NCI-H2227 treated with DMSO at 0.1 percent for 48 hours (cell line): ENCODE measurements at places on chromosomes 4 and X.
A peak's percentile ranks its signal among the peaks of the same experiment; 100 is the strongest.

GRCh38 chrX:28787206-28787605 lies 200.0 kb downstream of the IL1RAPL1 start:
- DNase-seq: no peak

DNA sequence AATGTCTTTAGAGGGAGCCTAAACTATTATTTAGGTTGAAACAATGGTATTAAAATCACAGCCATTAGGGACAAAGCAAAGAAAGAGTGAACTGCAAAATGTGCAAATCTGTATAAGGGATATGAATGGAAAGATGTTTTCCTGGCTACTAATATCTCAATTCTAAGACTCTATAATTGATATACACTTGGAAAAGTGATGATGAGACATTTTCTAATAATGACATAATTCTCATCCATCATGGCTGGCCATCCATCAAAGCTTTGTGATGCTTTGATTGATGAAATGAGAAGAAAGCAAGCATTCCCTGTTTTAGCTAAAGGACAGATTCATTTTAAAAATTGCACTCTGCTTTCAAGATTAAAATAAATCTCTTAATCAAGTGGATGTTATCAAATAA lies 965.5 kb upstream of the IGFBP7 start:
- DNase-seq: no peak

GRCh38 chr4:829291-829690 lies 3.4 kb upstream of the CPLX1 start:
- no peak for DNase-seq

DNA sequence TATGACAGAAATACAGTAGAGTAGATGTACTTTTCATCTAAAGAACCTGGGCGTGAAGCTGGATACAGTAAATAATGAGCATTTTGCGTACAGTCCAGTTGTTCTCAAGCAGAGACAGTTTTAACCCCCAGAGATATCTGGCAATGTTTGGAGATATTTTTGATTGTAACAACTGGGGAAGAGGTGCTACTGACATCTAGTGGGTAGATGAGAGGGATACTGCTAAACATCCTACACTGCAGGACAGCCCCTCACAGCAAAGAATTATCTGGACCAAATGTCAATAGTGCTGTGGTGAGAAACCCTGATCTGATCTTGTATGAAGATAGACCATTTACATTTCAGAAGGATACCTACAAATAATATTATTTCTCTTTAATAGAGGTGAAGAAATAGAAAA lies 200.2 kb upstream of the FAM47A start:
- DNase-seq: no peak

DNA sequence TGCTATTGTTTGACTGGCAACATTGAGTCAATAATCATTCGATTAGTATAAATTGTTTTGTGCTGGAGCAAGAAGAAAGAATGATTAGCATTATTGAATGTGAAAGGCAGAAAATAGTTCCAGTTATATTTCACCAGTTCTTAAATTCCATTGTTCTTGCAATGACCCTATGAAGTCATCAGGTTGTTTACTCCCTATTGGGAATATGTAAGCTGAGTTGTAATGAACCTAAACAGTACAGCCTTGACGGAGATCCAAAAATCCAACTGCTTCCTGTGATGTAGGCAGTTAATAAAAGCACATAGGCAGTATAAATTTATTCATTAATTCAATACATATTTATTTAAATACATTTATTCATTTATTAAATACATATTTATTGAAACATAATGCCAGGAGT lies 947.5 kb downstream of the PCDH7 start:
- DNase-seq: no peak

- peak; percentile 31 for DNase-seq
Observed at GRCh38 chr4:19512086-19512485, 739.6 kb upstream of the SLIT2 start.

- DNase-seq: no peak
Observed at GRCh38 chr4:152100379-152101201, 339.8 kb upstream of the GATB start.

GRCh38 chrX:30483996-30484395 lies 93.6 kb downstream of the TASL start:
- DNase-seq: no peak

GRCh38 chr4:172584816-172585215 lies 583.8 kb upstream of the GALNT7 start:
- no peak for DNase-seq

GRCh38 chr4:122393276-122393675 lies 14.5 kb downstream of the ADAD1 start:
- no peak for DNase-seq

- DNase-seq: no peak
Observed at GRCh38 chr4:76709772-76710090, 188.2 kb downstream of the SOWAHB start.

- no peak for DNase-seq
Observed at GRCh38 chrX:11113731-11114130, 2.6 kb downstream of the HCCS start.

GRCh38 chrX:78105944-78106650 lies 2.0 kb downstream of the PGK1 start:
- DNase-seq: no peak

- DNase-seq: no peak
Observed at GRCh38 chrX:3262901-3263300, 83.6 kb downstream of the MXRA5 start.

- DNase-seq: no peak
Observed at GRCh38 chr4:168856312-168856711, 153.7 kb downstream of the CBR4 start.

- no peak for DNase-seq
Observed at GRCh38 chr4:155173371-155173770, 35.1 kb upstream of the NPY2R start.

GRCh38 chrX:64192040-64192439 lies 13.5 kb downstream of the AMER1 start:
- no peak for DNase-seq

DNA sequence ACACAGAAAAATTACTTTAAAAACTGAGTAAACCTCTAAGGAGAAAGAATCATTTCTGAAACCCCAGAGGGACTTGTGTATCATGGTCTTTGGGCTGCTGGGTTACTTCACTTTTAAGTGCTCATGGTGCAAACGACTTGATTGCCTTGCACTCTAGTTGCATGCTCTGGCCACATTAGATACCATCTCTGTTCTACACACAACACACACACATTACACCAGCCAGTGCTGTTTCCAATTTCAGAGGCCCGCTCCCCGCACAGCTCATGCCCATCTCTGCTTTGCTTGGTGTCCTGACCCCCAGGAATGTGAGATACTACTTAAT lies 2.1 kb downstream of the PPP3CA start:
- no peak for DNase-seq

DNA sequence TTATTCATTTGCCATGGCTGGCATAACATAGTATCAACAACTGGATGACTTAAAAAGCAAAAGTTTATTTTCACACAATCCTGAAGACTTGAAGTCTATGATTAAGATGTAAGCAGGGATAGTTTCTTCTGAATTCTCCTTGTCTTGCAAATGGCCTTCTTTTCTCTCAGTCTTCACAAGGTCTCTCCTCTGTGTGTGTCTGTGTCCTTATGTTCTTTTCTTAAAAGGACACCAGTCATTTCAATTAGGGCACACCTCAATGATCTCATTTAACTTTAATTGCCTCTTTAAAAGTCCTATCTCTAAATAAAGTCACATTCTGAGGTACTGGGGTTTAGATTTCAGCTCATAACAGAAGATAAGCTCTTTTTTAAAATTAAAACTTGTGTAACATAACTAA lies 399.7 kb downstream of the PABPC4L start:
- DNase-seq: no peak

DNA sequence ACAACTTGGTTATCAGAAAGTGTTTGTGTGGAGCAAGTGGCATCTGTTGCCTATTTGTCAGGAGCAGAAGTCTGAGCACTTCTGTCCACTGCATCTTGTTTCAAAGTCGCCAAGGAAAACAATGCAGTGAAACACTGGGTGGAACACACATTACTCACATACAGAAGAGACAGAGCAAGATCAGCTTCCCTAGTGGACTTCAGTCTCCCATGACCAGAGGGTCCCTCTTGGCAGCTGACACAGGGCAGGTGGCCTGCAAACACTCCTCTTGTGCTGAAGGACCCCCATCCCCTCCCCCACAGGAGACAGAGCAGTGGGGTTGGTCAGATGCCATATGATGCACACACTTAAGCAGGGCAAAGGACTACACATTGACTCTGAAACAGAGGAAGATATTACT lies 3.6 kb upstream of the BBS12 start:
- DNase-seq: no peak

GRCh38 chr4:54371173-54371572 lies 142.1 kb downstream of the PDGFRA start:
- no peak for DNase-seq

DNA sequence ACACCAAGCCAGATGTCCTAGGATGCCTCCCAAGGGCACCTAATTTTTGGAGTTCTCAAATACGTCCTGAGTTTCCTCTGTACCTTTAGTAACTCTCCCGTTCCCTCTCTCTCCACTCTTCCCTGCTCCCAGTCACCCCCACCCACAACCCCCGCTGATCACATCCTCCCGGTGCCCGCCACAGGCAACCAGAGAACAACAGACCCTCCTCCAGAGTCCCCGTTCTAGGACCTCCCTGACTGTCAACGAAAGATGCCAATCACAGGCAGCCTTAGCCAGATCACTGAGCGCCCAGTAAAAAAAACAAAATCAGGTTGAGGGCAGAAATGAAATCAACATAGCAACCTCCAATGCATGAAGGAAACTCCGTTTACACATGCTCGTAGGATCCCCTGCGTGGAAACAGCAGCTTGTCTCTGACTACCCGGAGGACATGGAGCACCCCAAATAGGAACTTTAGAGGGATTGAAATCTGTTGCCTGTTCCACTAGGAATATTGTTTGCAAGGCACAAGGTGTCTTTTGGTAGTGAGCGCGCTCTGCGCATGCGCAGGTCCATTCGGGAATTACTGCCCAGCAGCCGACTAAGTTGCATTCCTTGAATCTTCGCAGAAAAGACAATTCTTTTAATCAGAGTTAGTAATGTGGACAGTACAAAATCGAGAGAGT lies at the start of gene GABRB1:
Gene GABRB1, plus strand, starts transcription at position 557 of the 668 bp plus-strand sequence.
- no peak for DNase-seq

DNA sequence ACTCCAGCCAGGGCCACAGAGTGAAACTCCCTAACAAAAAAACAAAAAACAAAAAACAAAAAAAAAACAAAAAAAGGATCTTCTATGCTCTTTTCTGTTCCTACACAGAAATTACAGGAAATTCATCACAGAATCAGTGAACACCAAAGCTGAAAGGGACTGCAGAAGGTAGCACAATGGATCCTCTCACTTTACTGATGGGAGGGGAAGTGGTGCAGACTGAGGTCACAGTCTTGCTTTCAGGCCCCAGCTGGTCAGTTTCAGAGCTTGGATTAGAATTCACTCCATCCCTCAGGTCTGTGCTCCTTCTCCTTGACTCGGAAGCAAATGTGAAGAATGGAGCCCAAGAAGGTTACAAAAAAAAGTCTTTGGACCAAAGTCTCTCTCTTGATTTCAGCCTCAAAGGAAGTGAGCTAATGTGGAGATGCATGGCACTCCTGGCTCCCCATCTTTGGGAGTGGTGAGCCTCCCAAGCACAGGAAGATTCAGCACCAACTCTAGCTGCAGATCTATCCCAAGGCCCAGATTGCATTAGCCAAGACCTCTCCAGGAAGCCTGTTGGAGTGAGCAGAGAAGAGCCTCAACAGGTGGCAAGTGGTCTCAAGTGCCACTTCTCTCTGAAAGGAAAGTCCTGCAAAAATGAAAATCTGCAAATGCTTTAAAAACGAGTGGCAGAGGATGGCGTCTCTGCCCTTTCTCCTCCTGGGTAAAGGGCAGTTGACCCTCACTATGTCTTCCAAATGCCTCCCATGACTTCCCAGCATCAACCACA lies 176.0 kb downstream of the MAML3 start:
- DNase-seq: no peak

GRCh38 chr4:89781321-89781720 lies 55.6 kb downstream of the SNCA start:
- no peak for DNase-seq

- DNase-seq: no peak
Observed at GRCh38 chr4:149168645-149169044, 647.0 kb downstream of the IQCM start.

GRCh38 chr4:42594888-42595287 lies 62.0 kb downstream of the ATP8A1 start:
- no peak for DNase-seq

DNA sequence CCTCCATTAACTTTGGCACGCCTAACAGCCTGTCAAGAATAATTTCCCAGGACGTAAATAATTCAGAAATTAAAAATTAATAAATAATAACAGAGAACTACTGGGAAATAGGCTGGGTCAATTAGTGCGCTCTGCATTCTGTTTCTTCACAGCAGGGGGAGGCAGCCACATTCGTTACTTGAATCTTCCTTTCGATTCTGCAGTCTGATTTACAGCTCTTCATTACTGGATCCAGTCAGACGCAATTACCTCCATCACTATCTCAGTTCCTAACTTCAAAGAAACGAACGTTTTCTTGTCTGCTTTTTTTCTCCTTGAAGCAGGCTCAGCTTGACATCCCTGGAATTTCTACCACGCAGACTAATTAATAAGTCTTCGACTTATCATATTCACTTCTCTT lies 9.0 kb upstream of the RPL34 start:
- peak; percentile 12 for DNase-seq

- no peak for DNase-seq
Observed at GRCh38 chrX:125532411-125533089, 212.9 kb downstream of the TEX13C start.
